Hematopoietic multipotent progenitor cell treated with erythropoietin and hydrocortisone succinate and interleukin-3 and kit ligand, for 6 days (in vitro differentiated cells): ENCODE measurements at places on chromosomes 3 and 15.
A peak's percentile ranks its signal among the peaks of the same experiment; 100 is the strongest.

- peak; percentile 51 for DNase-seq
Observed at GRCh38 chr3:153163393-153163724, 1.3 kb downstream of the RAP2B start.

- no peak for DNase-seq
Observed at GRCh38 chr15:65066001-65066634, 1.7 kb downstream of the RASL12 start.

GRCh38 chr3:194279101-194279500, 72.0 kb downstream of the CPN2 start:
- DNase-seq, result no peak

GRCh38 chr15:67922106-67922675, 82.3 kb upstream of the RNU6-1 start:
- peak; percentile 65 for DNase-seq

GRCh38 chr3:152610622-152611021, 224.3 kb upstream of the P2RY1 start:
- DNase-seq, result no peak

DNA sequence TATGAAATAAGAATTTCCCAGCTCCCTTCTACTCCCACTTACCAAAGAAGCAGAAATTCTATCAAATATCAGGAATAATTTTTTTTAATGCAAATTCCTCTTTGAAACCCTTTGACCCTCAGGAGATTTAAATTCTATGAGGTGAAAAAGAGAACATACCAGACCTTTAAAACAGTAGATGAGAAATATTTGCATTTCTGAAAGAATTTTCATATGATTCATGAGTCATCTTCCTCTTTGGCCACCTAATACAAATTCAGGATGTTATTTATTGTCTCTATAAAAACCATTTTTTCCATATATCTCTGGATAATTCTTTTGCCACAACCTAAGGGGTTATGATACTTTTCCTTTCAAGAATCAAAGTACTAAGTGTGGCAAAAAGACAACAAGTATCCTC, 67.3 kb upstream of the ST3GAL6 start:
- DNase-seq, result no peak

DNA sequence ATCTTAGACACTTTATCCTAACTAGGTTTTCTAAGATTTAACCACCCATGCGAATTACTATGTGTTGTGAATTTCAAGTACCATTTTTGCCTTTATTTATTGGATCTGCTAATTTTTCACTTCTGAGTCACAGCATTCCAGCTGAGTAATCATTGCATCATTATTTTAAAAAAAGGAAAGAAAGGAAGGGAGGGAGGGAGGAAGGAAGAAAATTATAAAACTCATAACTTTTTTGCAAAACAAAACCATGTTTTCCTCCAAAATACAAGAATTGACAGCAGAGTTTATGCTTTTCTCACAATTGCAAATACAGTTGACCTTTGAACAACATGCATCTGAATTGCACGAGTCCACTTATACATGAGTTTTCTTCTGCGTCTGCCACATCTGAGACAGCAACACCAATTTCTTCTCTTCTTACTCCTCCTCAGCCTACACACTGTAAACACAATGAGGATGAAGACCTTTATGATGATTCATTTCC, 651.4 kb upstream of the NECTIN3 start:
- no peak for DNase-seq

- DNase-seq, result no peak
Observed at GRCh38 chr3:128942161-128942952, 51.5 kb downstream of the CFAP92 start.

- no peak for DNase-seq
Observed at GRCh38 chr3:110886222-110886893, 185.3 kb upstream of the NECTIN3 start.

GRCh38 chr3:9331171-9331570, 31.7 kb upstream of the THUMPD3 start:
- DNase-seq, result no peak

GRCh38 chr15:65833501-65834205, 35.6 kb upstream of the RAB11A start:
- peak; percentile 56 for DNase-seq

DNA sequence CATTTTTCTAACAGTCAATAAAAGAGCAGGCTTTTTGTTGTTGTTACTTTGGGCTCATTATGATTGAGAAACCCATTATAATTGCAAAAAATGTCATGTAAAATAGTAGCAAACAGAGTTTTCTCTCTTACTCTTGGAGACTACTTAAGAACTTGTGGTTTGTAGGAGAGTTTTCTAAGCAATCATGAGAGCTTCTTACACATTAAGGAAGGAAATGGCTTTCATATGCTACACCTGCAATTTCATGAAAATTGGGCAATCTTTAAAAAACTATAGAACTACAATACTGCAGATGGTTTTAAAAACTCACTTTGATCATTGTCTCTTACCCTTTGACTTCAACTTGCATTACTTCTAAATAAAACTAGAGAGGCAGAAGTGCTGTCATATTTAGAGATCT, 701.8 kb downstream of the ZPLD1 start:
- DNase-seq, result peak; percentile 1

DNA sequence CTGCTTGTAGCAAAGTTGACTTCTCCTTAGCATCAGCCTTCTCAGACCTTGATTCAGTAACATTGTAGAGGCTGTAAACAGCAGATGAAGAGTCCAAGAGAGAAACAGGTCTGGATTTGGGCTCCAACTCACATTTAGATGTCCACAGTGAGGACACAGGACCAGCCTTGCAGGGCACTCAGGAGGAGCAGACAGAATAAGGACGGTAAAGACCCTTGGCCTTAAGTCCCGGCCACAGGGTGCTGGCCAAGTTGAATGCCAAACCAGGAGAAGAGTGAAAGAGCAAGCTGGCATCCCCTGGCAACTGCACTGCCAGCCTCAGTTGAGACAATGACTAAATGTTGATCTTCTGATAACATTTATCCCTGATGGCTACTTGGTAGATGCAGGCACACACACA, 136.3 kb downstream of the LRRK1 start:
- DNase-seq, result no peak

- DNase-seq, result peak; percentile 97
Observed at GRCh38 chr3:57983734-57984518, 24.3 kb upstream of the FLNB start.

- DNase-seq, result no peak
Observed at GRCh38 chr15:83516935-83517334, 69.8 kb downstream of the SH3GL3 start.

- DNase-seq, result no peak
Observed at GRCh38 chr3:115165266-115165665, 18.2 kb upstream of the ZBTB20 start.

DNA sequence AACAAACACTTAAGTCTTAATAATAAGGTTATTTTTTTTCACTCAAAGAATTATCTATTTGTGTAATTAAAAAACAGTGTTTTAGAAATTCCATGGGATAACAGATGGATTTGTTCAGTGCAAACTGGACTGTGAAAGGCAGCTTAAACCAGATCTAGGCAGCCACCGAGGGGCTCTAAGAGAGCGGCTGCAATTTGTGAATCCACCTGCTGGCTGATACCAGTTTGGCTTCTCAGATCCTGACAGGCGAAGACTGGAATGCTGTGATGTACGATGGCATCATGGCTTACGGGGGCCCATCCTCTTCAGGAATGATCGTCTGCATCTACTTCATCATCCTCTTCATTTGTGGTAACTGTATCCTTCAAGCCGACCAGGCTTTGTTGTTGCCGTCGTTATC, 119.6 kb downstream of the CHDH start:
- DNase-seq, result no peak

DNA sequence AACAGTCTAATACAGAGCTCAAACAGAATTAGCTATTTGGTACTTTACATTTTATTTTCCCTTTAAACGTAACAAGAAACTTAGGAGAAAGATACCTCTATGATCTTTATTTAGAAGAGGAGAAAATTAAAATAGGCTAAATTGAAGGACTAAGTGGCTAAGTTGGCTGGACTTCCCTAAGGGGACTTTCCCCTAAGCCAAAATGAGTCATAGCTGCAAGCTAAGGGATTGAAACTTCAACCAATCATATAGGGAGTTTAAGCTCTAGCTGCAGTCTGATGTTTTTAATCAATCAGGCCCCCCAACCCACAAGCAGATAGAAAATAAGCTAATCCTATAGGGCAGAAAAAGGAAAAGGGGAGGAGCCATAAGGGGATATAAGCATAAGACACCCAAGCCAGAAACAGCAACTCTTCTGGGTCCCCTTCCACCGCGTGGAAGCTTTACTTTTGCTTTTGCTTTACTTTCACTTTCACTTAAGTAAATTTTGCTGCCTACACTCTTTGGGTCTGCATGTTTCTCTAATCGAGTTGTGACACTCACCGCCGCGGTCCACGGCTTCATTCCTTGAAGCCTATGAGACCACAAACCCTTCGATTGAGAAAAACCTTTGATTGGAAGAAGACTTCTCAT, 1108.5 kb upstream of the EPHA6 start:
- peak; percentile 5 for DNase-seq

- DNase-seq, result no peak
Observed at GRCh38 chr15:71385457-71385856, 270.2 kb downstream of the THSD4 start.

- no peak for DNase-seq
Observed at GRCh38 chr3:24060055-24060454, 115.0 kb downstream of the NR1D2 start.

GRCh38 chr3:181699171-181699903, 12.4 kb upstream of the SOX2 start:
- DNase-seq, result no peak

GRCh38 chr15:66294932-66295235, 1.5 kb downstream of the DIS3L start:
- DNase-seq, result peak; percentile 20

DNA sequence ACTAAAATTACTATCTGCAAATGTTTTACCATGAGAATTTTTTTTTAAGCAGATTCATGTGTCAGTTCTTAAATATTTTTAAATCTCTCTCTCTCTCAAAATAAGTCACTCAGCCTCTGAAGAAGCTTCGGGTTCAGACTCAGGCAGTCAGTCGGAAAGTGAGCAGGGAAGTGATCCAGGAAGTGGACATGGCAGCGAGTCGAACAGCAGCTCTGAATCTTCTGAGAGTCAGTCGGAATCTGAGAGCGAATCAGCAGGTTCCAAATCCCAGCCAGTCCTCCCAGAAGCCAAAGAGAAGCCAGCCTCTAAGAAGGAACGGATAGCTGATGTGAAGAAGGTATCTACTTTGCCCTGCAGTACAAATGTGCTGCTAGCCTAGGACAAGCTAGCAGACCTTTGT, 24.1 kb downstream of the CHD2 start:
- DNase-seq, result no peak

GRCh38 chr3:24923570-24923969, 428.9 kb upstream of the THRB start:
- no peak for DNase-seq

DNA sequence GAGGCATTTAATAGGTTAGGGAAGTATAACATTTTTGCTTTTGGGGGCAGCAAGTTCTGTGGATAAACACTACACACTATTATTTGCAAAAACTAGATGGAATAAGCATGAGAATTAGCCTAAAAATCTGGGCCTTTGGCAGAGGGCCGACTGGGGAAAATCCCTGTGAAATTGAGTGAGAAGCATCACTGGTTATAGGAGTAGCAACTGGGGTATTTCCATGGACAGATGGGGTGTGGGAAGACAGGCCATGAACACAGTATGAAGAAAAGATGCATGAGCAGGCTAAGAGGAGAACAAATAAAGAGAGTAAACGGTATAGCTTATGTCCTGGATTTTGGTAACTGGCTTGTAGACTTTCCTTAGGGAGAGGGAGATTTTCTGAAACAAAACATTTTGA, 32.9 kb upstream of the CSPG5 start:
- no peak for DNase-seq

- DNase-seq, result no peak
Observed at GRCh38 chr3:142433110-142433509, 14.7 kb downstream of the XRN1 start.

GRCh38 chr15:68311464-68311835, 33.9 kb downstream of the FEM1B start:
- DNase-seq, result no peak

DNA sequence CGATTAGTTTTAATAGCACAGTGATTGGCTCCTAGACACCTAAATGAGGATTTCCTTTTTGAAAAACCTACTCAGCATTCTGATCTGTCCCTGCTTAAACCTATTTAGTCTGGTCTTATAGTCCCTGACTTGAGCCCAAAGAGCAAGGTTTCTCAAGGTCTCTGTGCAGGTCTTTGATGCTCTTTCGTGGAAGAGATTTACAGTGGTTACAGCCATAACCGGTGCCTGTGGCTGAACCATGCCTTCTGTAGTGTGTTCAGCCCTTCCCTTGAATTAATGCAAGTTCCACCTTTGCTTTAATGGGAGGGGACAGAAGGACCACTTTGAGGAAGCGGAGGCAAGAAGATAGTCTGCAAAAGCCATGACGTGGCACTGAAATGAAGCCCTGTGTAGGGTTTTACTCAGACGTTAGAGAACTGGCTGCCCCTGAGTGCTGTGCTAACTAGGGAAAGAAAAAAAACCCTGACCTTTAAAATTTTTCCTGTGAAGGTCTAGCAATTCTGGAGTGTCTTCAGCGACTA, 43.0 kb downstream of the ZBTB38 start:
- DNase-seq, result peak; percentile 32

- no peak for DNase-seq
Observed at GRCh38 chr15:80419546-80419945, 15.4 kb downstream of the ARNT2 start.

GRCh38 chr3:112908252-112908651, 61.6 kb upstream of the CD200R1L start:
- no peak for DNase-seq

- no peak for DNase-seq
Observed at GRCh38 chr15:61069394-61070075, 159.6 kb downstream of the RORA start.
